ENCODE measurements at places on chromosomes 11 and 22.

DNA sequence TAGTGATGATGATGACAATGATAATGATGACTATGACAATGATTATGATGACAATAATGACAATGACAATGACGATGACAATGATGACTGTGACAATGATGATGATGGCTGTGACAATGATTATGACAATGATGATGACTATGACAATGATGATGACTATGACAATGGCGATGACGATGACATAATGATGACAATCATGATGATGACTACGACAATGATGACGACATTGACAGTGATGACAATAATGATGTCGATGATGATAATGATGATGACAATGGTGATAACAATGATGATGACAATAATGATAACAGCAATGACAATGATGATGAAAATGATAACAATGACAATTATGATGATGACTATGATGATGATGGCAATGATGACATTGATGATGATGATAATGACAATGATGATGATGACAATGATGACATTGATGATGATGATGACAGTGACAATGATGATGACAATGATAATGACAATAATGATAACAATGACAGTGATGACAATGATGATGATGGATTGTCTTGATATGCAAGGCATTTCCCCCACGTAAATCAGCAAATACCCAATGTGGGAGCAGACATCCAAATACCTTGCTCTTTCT, 37.7 kb downstream of the DHCR7 start:
- no peak for DNase-seq

DNA sequence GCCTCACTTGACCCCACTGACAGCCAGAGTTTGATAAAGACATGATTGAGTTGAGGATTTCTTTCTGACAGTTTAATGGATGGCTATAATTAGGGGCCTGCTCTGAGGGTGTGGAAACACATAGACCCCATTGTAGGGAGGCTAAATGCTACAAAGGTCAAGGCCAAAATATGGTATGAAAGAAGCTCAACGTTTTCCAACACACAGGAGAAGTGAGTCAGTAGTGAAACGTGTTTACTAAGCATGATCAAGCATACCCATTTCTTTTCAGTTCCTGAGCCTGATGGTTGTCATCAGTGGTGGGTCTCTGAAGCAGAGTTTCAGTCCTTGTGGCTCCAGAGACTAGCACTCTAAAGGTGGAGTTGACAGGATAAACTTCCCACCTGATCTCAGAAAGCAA, 69.7 kb downstream of the SNX19 start:
- no peak for DNase-seq

GRCh38 chr11:122981388-122982264, at the start of gene BSX:
Gene BSX, minus strand, starts transcription at chr11:122981834. Its CDS starts 163 bp downstream, at chr11:122981671.
- DNase-seq, result peak; percentile 95

GRCh38 chr11:72220696-72221363, 3.7 kb upstream of the INPPL1 start:
- peak; percentile 40 for DNase-seq

DNA sequence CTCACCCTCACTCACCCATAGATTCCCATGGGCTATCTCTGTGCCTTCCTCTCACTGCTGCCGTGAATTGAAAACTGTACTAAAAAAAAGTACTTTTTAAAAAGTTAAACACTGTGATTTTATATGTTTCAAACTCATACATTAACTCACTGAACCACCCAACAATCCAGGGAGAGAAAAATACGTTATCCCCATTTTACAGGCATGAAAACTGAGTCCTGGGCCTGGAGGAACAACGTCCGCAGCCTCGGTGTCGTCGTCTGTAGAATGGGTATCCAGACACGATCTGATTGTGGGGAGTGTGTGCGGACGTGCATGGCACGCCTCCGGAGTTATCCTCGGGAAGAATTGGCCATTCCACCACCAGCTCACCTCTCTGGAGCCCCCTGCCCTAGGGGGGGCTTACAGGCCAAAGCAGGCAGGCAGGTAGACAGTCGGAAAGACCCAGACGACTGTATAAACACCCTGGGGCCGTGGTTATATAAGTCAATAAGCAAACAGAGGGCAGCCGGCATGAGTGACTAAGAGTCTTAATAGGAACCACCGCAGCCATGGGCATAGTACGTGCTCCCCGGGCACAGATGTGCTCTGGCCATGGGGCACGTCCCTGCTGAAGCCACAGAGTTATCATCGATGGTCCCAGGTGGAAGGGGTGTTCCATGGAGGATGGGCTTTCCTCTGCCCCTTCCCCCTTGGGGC, 7.1 kb upstream of the PDGFB start:
- no peak for DNase-seq

GRCh38 chr22:27494785-27495184, 306.8 kb downstream of the MN1 start:
- no peak for DNase-seq

DNA sequence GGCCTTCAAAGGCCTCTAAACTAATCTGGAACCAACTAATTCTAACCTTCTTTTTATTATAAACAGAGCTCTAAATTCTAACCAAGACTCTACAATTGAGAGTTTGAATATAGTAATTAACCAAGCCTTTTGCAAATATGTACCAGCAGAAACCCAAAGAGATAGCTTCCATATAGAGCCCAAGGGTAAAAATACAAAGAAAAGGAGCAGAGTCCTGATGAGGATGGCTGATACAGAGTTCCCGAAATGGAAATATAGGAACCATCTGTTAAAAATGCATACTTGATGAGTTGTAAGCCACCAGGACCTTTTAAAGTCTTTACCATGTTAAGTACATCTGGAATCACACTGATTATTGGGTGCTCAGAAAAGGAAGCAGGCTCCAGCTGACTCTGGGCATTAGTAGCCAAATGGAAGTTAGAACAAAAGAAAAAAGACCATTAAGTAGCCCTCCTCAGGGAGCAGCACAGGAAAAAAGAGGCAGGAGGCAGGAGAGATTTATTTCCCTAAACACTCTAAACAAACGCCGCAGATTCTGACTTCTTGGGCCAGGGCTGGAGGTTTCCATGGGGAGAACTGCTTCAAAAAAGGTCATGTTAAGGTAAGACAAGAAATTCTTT, 463.1 kb upstream of the FAT3 start:
- peak; percentile 58 for DNase-seq

DNA sequence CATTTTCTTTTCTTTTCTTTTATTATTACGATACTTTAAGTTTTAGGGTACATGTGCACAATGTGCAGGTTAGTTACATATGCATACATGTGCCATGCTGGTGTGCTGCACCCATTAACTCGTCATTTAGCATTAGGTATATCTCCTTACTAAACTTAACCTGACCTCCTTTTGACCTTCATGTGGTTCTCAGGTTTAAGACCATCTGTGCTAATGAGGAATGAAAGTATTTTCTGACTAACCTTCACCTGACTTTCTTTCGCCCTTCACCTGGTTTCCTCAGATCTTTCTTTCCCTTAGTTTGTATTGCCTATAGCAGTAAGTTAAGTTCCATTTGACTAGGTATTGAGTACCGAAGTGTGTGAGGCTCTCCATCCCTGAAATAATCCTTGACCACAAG, 6.5 kb downstream of the EXPH5 start:
- no peak for DNase-seq

- no peak for DNase-seq
These were observed 2.1 kb upstream of the ATF4 start for GRCh38 chr22:39518144-39518786.

- no peak for DNase-seq
These were observed 19.9 kb downstream of the PACSIN2 start for GRCh38 chr22:42994917-42995562.

All from islet precursor cell (in vitro differentiated cells).